RPMI8226 (cell line): ENCODE measurements at places on chromosomes 2 and 18.

GRCh38 chr18:9348079-9348671 lies 13.6 kb downstream of the TWSG1 start:
- DNase-seq, result no peak

DNA sequence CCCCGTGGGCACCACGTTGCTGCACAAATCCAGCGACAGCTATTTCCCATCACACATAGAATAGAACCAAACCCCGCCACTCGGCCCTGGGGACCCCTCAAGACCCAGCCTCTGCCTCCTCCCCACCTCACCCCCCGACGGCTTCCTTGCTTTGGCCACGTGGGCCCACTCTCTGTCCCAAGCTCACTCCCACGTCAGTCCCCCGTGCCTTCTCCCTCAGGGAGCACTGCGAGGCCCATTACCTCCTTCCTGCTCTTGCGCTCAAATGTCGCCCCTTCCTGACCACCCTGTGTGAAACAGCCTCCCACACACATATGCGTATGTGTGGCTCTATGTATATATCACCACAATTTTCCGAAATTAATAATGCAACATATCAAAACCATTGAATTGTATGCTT lies 239.7 kb downstream of the SH3BP4 start:
- DNase-seq, result no peak

DNA sequence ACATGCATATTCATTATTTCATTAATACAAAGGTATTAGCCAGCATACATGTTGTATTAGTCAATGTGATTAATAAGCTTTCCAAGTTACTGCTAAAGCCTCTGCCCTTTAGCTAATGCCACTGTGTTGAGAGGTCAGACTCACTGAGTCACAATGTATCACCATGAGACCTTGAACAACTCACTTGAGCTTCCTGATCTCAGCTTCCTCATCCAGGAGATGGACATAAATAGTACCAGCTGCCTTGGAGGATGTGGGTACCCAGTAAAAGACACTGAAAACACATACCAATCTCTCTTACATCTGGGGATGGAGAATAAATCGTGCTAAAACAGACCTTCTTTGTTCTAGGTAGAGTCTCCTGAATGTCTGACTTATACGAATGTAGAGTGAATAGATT lies 224.6 kb downstream of the EPHA4 start:
- no peak for DNase-seq

GRCh38 chr2:182672466-182673165 lies 43.4 kb upstream of the DNAJC10 start:
- DNase-seq, result no peak

GRCh38 chr18:52970686-52971085 lies 630.7 kb downstream of the DCC start:
- no peak for DNase-seq

DNA sequence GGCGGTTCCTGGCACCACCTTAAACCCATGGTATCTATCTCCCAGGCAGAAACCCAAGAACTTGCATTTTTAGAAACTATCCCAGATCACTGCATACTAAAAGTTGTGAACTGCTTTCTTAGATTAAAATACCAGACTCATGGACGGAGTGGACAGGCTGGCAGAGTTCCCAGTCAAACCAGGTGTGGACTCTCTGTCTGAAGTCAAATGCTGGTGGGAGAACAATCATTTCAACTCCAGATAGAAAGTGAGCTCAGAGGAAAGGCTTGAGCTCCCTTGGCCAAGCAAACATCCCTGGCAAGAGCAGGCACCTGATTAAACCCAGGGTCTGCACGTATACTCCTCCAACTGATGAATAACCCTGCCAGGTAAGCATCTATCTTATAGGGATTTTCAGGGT lies 19.5 kb downstream of the NXPH2 start:
- no peak for DNase-seq
